ENCODE measurements at places on chromosomes 6 and 20.

DNA sequence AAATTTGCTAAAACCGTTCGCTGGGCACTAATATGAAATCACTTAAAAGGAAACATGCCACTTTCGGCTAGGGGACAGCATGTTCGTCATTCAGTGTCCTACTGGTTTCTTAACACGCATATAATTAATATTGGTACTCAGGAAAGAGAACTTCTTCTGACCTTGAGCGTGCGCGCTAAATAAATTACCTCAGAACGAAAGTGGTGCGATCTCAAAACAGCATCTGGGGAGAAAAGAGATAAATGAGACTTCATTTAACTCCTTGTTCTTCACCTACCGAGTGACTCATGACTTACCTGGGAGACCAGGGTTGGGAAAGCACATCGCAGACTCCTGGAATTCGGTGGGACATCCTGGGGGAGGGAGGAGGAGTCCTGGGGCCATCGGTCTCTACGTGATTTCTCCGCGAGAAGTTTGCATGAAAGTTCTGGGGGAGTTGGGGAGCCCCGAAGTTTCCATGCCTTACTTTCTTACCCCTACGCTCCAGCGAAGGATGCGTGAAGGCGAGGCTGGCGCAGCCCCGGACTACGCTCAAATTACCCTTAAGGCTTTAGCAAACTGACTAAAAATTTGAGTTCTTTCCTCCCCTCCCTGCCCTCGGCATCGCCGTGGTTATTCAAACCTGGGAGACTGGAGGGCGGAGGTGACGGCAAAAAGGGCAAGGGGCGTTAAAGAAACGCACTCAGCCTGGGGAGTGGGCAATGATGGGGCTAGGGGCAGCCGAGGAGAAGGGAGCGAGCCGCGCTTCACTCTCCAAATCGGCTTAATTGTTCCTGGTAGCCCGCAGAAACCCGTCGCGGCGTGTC, 1.1 kb upstream of the BEND6 start:
- DNase-seq: peak; percentile 57

DNA sequence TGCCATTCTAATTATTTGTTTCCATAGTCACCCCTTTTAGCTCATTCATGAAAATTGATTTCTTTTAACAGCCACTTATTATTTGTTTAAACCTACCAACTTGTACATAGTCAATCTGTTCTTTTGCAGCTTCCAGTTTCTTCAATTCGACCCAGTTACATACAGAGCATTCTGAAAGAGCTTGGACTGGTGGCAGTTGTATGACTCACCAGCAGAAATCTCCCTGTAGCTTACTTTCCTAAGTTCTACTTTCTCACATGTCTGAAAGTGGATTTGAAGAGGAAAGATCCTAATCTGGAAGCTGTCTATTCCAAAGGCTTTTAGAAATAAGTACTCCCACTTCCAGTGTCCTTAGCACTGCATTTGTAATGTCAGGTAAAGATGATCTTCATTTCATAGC, 447.9 kb downstream of the HTR1B start:
- DNase-seq: no peak

- peak; percentile 91 for DNase-seq
These were observed at the start of gene SPAG4 for GRCh38 chr20:35615667-35616464. Gene SPAG4, plus strand, starts transcription at chr20:35615829. Its CDS starts 175 bp downstream, at chr20:35616004.

GRCh38 chr20:51811042-51811355, 8.7 kb upstream of the SALL4 start:
- DNase-seq: no peak

- no peak for DNase-seq
These were observed 441.1 kb downstream of the HAO1 start for GRCh38 chr20:7499201-7499600.

DNA sequence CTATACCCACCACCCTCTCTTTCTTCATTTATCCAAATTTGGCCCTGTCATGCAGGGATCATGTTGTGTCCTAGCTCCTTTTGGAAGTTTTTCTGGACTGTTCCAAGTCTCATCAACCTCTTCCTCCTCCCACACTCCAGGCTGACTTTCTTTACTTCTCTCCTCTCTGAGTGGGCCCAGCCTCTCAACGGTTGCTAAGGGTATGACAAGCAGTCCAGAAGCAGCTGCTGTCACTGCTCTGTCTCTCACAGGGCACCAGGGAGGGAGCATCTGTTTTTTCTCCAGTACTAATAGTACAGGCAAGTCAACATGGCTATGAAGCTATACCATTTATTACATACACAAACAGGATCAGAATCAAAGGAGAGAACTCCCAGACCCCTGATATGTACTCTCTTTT, 8.2 kb downstream of the NT5DC1 start:
- DNase-seq: no peak

GRCh38 chr6:75204959-75205775, 686 bp downstream of the COL12A1 start:
- no peak for DNase-seq

GRCh38 chr6:163554663-163555062, 140.1 kb downstream of the QKI start:
- DNase-seq: no peak

DNA sequence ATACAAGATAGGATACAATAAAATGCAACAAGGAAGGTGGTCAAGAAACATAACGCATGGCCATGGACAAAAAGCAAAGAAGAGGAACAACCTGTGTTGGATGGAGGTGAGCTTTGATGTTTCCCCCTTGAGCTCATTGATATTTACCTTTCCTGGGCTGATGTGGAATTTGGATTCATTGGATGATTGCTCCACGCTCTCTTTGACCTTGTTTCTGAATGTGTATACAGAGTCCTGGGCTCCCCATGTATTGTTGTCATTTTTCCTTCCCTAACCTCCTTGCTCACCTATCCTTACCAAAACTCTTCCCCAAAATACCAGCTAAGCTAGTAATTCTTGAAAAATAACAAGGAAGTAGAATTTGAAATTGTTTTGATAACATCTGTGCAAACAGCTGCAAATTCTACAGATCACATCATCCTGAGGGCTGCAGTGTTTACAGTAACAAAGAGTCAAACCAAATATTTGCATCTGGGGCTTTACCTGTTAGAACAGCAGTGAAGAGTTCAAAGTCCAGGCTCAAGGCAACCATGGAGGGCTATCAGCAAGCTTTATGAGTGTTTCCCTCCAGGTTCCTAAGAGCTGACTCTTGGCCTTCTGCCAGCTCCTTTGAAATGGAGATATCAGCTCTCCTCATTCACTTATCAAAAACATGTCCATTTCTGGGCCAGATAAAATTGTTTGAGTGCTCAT, 214.3 kb upstream of the MARCKS start:
- no peak for DNase-seq

- DNase-seq: no peak
These were observed 1.9 kb downstream of the PNRC1 start for GRCh38 chr6:89082486-89082891.

- no peak for DNase-seq
These were observed 268.0 kb downstream of the SMOC2 start for GRCh38 chr6:168708984-168709383.

DNA sequence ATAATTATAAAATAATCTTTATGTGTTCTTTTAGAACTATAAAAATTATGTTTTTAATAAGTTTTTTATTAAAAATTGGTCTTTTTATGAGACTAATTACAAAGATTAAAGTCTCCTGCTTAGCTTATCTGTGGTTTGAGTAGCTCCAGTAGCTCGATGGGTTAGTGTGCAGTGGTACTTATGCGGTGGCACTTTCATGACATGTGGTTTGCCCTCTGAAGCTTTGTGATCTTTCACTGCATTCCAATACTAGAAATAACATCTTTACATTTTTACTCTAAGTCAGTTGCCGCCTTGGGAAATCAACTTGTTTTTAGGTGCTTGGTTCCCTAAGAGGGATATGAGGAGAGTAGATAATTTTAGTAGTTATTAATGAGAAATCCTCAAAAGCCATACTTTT, 699.5 kb upstream of the FLRT3 start:
- no peak for DNase-seq

GRCh38 chr6:137877606-137878005, 10.5 kb downstream of the TNFAIP3 start:
- DNase-seq: no peak

- no peak for DNase-seq
These were observed 329.3 kb upstream of the IRAK1BP1 start for GRCh38 chr6:78538002-78538401.

DNA sequence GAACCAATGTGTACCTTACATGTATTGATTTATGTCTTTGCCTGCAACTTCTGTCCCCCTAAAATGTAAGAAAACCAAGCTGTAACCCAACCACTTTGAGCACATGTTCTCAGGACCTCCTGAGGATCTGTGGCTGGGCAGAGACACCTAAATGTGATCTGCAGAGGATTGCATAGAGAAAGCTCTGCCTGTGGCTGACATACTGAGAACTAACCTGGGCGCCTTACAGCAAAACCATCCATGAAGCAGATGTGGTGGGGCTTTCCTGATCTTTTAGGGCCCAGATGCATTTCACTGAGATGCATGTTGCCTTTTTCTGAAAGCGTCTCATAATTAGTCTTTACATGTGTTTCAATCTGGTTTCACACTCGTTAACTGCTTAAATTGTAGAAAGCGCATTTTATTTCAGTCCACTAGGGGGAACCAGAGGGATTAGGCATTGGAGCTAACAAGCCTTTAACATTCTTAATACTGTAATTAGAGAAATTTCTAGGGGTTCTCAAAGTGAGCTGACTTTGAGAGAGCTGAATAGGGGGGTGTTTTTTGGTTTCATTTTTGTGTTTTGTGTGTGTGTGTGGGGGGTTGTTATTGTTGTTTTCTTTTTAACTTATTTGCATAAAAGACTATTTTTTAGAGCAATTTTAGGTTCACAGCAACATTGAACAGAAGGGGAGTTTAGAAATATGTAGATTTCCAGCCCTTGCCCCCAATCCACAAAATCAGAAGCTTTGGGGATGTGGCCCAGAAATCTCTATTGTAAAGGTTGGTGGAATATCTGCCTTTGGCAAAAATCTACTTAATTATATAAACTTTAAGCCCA, 50.9 kb upstream of the FAM184A start:
- DNase-seq: no peak

GRCh38 chr20:10604865-10605440, 68.8 kb downstream of the JAG1 start:
- DNase-seq: no peak

DNA sequence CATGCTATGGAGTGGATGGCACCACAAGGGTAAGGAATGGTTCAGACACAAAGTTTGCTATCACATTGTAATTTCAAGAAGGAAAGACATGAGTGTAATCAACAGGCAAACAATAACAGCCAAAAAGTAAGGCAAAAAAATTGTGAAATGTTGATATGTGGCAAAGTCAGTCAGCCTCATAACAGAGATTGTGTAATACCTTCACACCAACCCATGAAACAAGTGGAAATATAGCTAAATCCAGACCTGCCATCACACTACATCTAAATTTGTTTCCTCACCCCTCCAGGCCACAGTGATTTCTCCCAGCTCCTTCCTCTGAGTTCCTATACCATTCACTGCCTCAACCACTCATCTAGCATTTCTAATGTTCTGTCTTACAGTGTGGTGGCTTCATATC, 37.3 kb downstream of the SIM1 start:
- DNase-seq: no peak

- DNase-seq: no peak
These were observed 401.4 kb upstream of the PTCHD4 start for GRCh38 chr6:48512390-48512789.

GRCh38 chr20:50911030-50911429, 20.2 kb downstream of the ADNP start:
- no peak for DNase-seq

DNA sequence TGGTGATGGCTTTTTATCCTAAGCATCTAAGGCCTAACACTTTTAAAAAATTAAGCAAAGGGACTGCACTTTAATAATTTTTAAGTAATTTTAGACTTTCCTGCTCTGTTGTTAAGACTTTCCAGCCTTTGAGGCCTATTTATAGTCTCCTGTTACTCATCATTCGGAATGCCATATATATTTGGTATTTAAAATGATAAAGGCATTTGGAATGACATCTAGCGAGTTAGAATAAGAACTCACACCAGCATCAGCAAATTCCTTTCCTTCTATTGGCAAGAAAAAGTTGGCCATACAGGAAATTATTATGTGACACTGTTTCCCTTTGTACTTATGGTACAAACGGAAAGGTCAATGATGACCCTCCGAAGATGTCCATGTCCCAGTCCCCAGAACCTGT, 88.1 kb upstream of the STMND1 start:
- no peak for DNase-seq

DNA sequence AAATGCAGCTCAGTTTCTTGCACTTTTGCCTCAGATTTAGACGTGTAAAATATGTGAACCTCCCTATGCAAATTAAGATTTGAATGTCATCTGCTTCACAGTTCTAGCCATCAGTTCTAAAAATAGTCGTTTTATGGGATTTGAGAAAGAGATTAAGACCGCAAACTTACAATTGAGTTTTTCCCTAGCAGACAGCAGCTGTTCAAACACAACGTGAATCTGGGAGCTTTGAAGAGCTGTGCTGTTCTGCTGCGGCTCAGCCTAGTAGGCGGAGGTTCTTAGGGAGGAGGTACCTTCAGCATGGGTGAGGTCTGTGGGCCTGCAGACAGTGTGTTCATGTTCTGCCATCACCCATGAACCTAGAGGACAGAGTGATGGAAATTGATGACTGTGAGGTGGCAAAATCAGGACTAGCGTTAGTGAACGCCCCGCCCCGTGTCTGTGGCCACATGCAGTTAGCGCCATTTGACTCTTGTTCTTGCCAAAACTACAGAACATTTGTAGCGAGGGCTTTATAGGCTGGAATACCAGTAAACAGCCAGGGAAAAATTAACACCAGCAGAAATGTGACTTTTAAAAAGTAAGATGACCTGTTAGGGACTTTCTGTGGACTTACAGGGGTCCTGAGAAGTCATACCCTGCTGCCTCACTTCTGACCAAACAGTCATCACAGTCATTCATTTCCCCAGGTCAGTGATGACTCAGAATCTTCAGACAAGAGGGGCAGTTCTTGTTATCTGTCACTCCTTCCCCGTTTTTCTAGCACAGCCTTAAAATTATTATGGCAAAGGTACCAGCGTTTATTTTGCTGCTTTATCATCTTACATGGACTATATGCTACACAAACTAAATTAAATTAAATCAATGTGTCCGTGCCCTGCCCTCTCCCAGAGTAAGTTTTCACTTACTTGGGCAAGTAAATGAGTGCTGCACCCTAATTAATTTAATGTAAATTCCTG, 84.3 kb upstream of the TMEM181 start:
- no peak for DNase-seq

DNA sequence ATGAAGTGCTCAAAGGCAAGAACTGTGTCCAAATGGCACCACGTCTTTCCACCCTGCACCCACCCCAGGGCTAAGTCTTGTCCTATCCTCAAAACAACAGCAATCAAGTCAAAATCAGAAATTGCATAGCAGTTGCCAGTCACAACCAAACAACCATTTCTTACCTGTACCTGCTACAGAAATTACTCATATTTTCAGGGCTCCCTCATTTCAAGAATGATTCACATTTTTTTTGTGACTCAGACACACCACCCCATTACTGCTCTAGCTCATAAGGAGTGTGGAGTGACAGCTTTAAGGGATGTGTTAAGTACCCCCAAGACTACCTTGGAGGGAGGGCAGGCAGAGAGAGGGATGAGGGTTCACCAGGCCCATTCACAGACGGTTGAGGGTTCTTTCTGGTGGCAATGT, 111.7 kb downstream of the TRERF1 start:
- DNase-seq: no peak

- no peak for DNase-seq
These were observed 36.3 kb upstream of the DACT2 start for GRCh38 chr6:168355716-168356522.

Data from C1 segment of cervical spinal cord (tissue), 14 donors.